ENCODE measurements at places on chromosomes 3 and 15.

GRCh38 chr15:80310776-80311175 lies 58.8 kb upstream of the CTXND1 start:
- no peak for DNase-seq

DNA sequence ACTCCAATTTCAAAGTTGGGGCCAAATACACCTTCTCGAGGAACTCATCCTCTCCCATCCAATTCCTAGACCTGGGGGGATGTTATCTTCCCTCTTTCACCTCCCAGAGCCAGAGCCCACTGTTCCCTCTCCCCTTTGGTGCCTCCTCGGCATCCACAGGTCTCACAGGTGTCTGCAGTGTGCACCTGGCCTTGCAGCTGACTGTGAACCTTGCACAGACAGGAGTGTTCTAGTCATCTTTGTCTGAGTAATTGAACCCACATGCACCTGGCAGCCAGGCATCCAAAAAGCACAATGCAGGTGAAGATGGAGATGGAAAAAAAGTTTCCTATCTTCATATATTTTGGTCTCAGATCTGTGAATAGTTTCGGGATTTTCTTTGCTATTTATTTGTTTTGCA lies 30.8 kb downstream of the PCOLCE2 start:
- no peak for DNase-seq

DNA sequence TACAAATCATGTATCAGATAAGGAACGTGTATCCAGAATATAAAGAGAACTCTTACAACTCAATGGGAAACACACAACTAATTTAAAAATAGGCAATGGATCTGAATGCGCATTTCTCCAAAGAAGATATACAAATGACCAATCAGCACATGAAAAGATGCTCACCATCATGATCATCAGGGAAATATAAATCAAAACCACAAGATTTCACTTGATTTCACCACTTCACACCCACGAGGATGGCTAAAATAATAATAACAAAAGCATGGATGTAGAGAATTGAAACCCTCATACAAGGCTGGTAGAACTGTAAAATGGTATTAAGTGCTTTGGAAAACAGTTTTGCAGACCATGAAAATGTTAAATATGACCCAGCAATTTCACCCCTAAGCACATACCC lies 26.7 kb upstream of the SLC12A8 start:
- DNase-seq = no peak

GRCh38 chr3:4323246-4324027 lies 20.3 kb downstream of the SETMAR start:
- no peak for DNase-seq

GRCh38 chr3:77189684-77190083 lies 149.8 kb downstream of the ROBO2 start:
- no peak for DNase-seq

DNA sequence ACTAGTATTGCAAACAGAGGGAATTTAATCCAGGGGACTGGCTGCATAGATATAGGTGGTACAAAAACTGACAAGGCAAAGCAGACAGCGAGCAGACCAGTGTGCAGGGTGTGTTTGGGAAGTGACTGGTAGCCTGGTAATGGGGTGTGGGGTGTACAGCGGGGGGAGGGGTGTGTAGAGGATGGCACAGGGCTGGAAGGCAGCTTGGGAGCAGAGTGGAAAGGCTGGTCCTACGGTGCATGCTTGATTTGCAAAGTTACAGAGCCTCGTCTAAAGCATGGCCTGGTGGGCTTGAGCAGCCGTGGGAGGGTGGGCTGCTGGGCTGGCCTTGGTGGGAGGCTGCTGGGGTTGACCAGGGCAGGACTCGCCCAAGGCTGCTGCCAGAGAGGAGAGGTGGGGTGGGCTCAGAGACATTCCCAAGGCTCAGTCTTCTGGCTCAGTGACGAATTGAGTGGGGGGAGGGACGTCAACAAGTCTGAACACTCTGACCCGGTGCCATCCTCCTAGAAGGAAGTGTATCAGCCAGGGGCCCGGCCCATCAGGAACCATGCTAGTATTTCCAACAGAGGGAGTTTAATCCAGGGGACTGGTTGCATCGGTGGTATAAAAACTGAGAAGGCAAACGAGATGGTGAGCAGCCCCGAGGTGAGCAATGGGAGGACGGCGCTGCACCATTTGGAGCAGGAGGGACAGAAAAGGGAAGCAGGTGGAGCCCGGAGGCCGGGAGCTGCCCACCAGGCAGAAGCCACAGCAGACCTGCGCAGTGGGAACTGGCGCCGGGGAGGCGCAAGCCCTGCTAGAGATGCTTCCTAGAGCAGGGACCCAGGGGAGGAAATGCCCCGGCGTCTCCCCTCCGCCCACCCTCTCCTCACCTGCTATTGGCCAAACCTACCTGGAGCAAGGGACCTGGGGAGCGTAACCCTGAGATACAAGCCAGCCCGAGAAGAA lies 29.2 kb downstream of the CPN2 start:
- no peak for DNase-seq

DNA sequence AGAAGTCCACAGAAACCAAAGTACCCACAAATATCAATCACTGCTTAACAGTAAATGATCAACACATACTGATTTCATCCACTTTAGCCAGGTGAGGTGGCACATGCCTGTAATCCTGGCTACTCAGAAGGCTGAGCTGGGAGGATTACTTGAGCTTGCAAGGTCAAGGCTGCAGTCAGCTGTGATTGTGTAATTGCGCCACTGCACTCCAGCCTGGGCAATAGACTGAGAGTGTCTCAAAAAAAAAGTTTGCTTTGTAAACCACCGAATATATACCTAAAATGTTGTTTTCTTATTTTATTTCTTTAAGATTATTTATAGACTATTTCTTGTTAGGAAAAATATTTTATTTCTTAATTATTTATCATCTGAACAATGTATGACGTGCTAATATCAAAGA lies 8.7 kb upstream of the ATP13A4 start:
- DNase-seq = no peak

GRCh38 chr15:42608752-42609488 lies 33.5 kb downstream of the STARD9 start:
- DNase-seq = no peak

GRCh38 chr15:94848054-94848453 lies 616.7 kb downstream of the MCTP2 start:
- DNase-seq = no peak

DNA sequence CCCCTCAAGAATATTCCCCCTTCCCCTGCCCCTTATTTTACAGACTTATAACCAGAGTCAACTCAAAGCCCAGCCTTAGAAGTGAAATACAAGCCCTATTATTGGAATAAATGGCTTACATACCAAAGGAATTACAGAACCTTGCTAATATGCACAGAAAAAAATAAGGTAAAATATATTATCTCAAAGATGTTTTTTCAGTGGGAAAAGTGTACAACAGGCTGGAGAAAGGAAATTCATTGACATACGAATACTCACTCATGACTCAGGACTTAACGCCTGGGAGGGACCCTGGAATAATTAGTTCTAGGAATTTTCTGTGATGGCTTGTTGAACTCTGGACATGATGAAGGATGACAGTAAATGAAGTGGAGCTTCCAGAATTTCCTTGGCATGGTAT lies 27.0 kb downstream of the ARL14 start:
- DNase-seq = no peak

DNA sequence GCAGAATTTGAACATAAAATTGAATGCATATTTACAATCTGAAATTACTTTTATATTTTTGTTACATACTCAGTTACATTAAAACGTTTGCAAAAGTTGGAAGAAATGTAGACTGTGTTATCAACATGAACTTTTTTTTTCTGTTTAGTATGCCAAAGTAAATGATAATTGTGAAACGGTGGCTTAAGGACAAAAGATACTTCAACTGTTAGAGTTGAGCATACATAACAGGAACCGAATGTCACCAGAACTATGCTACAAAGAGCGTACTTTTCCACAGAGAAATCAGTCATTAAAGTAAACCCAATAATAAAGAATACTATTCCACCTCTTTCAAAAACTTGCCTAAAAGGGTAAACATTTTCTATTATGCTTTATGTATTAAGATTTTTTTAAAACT lies 14.3 kb upstream of the DHX36 start:
- no peak for DNase-seq

DNA sequence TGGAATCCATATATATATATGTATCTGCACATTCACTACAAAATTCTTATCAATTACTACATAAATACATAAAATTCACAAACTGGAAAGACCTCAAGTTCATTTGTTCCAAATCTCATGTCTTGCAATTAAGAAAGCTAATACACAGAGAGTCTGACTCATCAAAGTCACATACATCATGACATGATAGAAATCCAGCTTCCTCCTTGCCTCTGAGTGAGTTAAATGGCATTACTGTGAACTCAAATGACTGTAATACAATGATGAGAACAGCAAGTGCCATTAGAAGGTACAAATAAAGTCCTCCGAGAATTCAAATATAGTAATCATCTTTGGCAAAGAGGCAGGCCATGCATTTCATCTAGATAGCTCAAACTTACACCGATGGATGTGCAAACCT lies 55.1 kb upstream of the AGTR1 start:
- DNase-seq = peak; percentile 13

DNA sequence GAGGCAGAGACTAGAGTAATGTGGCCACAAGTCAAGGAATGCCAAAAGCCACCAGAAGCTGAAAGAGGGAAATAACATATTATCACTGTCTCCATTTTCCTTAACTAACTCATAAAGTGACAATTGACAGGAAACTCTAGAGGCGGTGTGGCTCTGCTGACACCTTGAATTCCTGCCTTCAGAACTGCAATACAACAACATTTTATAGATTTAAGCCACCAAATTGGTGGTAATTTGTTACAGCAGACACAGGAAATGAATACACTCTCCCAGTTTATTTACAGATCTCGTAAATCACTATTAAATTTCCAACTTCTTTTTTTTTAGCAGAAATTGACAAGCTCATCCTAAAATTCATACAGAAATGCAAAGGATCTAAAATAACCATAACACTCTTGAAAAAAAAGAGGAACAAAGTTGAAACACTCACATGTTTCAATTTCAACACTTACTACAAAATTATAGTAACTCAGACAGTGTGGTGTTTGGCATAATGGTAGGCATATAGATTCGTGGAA lies 449.9 kb downstream of the OTOL1 start:
- no peak for DNase-seq

- no peak for DNase-seq
These were observed 48.1 kb upstream of the PGPEP1L start for GRCh38 chr15:99055555-99056134.

DNA sequence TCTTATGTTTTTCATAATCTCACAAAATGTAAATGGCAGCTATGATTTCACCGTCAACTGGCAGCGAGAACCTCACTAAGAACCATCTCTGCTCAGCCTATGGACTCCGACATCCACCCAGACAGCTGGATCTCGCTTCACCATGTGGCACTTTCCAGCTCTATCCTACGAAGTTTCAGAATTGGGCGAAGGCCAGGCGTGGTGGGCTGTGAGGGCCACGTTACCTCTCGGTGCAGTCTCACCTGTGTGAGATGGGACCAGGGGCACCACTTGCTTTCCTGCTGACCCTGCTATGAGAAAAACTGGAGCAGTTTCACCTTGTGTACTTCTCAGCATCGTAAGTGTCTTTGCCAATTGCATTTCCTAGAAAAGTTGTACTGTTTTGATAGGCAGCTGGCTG lies 32.3 kb downstream of the CHDH start:
- DNase-seq = no peak
